Ovary (tissue), 10 donors: ENCODE measurements at places on chromosomes 3 and 15.

DNA sequence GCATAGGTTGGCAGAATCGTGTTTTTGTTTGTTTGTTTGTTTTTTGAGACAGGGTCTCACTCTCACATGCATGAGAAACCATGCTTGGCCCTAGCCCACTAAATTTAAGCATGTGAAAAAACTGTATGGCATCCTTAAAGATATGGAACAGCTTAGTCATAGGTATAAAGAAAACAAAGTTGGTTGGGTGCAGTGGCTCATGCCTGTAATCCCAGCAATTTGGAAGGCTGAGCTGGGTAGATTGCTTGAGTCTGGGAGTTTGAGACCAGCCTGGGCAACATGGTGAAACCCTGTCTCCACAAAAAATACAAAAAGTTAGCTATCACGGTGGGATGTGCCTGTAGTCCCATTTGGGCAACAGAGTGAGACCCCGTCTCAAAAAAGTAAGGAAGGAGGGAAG, 25.2 kb downstream of the EXD1 start:
- no peak for DNase-seq

GRCh38 chr3:17033516-17034168, 148.9 kb downstream of the PLCL2 start:
- no peak for DNase-seq

DNA sequence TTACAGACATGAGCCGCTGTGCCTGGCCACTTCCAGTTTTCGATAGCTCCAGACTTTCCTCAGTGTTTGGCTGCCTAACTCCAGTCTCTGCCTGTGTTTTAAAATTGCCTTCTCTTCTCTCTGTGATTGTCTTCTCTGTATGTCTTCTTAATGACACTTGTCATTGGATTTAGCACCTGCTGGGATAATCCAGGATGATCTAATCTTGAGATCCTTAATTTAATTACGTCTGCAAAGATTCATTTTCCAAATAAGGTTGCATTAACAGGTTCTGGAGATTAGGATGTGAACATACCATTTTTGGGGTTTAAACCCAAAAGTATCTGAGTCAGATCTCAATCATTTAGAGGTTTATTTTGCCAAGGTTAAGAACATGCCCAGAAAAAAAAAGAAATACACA, 222.2 kb upstream of the PDZRN3 start:
- DNase-seq: no peak

DNA sequence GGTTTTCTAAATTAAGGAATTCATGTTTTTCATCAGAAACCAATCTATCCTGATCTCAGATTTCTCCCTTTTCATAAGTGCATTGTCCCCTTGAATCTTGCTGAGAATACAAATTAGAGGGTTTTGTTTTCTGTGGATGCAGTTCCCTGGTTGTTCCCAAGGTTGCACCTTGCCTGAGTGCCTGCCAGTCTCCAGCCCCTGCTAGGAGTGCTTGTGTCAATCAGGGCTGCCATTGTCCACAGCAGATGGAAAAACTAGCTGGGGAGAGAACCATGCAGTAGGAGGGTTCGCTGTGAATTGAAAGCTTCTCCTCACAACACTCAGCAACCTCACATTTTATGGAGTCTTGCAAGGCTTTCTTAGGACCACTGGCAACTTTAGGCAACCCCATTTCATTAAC, 210.8 kb upstream of the CTNNB1 start:
- DNase-seq: no peak

DNA sequence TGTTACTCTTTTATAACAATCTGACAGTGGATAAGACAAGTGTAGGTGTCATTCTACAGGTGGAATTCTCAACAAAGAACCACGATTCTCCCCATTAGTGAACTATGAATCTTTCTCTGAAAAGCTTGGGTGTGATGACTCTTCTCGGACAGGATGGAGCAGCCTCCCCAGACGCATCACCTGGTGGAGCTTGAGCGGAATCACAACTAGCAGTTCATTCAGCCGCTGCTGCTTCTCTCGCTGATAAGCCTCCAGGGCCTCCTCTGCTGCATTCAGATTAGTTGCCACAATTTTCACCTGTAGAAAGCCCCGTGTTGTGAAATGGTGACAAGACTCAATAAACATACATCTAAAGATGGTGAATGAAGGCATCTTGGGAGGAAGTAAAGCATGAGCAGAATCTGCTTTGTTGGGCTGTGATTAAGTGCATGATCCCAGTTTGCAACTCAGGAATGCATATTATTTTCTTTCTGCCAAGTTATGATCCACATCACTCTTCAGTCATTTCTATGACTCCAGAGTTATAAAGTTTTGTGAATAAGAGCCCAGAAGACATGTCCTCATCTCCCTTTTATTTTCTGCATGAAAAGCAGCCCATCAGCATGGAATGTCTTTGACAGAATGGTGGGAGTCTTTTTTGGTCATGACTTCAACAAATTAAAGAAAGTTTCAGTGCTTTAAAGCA, 93.6 kb downstream of the BOC start:
- DNase-seq: no peak

GRCh38 chr15:61527836-61528580, 298.9 kb upstream of the RORA start:
- DNase-seq: no peak

DNA sequence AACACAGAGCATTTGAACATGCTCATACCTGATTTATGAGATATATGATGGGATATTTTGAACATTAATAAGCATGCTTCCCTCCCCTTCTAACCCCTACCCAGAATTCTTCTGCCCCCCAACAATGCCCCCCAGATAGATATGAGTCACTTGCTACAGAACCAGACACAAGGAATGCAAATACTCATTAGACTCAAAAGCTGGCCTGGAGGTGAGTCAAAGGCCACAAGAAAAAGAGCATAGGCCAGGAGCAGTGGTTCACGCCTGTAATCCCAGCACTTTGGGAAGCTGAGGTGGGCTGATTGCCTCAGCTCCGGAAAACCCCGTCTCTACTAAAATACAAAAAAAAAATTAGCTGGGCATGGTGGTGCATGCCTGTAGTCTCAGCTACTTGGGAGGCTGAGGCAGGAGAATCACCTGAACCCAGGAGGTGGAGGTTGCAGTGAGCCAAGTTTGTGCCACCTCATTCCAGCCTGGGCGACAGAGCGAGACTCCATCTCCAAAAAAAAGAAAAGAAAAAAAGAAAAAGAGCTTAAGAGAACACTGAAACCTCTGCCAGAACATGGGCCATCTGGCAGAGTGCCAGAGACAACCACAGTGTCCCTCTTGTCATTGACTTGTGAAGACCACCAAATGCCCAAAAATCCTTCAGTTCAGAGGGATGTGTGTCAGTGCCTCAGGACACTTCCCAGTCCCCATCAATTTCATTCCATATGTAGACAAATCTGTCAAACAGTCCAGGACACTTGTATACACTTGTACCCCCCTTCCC, 3.9 kb upstream of the SH3GL3 start:
- DNase-seq: no peak

DNA sequence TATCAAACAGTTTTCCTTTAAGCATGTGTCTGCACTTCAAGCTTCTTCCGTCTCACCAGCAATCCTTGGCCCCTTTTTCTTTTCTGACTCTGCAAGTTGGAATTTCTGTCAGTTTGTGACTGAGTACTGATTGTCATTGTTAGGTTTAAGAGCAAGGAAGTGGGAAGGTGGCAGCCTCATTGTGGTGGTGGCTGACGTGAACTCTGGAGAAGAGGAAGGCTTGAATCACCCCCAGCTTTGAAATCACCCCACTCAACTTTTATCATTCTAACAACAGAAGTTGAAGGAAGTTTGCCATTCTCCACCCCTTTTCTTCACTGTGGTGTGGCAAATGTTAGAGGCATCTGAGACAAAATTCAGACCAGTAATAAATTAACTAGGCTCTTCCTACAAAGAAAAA, 231.6 kb upstream of the AGTR1 start:
- no peak for DNase-seq

GRCh38 chr15:55060836-55061235, 135.9 kb downstream of the RSL24D1 start:
- DNase-seq: no peak

DNA sequence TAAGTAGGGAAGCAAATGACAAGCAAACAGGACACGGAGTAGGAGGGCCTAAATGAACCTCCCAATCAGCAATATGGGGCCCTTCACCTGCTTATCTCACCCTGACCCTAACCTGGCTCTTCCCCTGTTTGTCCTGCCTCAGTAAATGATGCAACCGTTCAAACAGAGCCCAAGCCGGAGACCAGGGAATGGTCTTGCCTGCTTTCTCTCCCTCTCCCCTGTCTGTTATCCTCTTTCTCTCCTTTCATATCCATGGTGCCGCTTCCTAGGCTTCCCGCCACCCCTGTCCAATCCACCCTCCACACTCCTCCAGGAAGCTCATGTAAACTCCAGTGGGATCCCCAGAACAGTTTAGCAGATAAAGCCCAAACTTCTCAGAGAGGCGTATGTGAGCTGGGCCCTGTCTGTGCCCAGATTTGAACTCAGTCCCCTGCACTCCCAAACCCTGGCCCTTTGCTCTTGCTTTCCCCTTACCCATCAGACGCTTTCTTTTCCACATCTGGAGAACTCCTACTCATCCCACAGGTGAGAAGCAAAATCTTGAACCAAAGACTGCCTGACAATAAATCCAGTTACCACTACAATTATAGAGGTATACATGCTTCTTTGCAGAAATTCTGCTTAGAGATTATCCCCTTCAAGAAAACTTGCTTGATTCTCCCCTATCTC, 45.7 kb upstream of the STT3B start:
- no peak for DNase-seq

- DNase-seq: no peak
Observed at GRCh38 chr15:99399618-99400017, 148.3 kb downstream of the LRRC28 start.

DNA sequence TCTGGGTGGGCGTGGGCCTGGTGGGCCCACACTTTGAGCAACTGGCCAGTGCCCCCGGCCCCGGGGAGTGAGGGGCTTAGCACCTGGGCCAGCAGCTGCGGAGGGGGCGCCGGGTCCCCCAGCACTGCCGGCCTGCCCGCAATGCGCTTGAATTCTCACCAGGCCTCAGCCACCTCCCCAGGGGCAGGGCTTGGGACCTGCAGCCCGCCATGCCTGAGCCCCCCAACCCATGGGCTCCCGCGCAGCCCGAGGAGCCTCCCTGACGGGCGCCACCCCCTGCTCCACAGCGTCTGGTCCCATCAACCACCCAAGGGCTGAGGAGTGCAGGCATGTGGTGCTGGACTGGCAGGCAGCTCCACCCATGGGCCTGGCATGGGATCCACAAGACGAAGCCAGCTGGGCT, 484.3 kb downstream of the UNC13C start:
- DNase-seq: no peak

- DNase-seq: no peak
Observed at GRCh38 chr3:58784888-58785287, 118.3 kb upstream of the FAM3D start.

- DNase-seq: peak; percentile 33
Observed at GRCh38 chr3:42653560-42654330, at the start of gene ZBTB47. Gene ZBTB47 (plus strand): TSS chr3:42653697. CDS start chr3:42658356, 4,659 bp downstream.

DNA sequence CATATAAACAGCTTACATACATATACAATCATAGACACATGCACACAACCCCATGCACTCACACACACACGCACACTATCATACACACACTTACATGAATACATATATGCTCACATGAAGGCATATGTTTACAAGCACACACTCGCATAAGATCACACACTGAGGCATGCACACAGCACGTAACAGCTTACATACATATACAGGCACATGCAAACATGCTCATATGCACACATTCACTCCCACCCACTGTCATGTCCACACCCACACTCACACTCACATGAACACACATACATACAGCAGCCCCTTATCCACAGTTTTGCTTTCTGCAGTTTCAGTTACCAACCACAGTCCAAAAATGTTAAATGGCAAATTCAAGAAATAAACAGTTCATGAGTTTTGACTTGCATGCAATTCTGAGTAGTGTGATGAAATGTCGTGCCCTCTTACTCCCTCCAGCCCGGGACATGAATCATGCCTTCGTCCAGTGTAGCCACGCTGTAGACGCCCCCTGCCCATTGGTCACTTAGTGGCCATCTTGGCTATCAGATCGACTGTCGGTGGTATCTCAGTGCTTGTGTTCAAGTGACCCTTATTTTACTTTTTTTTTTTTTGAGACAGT, 27.8 kb downstream of the MEGF11 start:
- DNase-seq: no peak

DNA sequence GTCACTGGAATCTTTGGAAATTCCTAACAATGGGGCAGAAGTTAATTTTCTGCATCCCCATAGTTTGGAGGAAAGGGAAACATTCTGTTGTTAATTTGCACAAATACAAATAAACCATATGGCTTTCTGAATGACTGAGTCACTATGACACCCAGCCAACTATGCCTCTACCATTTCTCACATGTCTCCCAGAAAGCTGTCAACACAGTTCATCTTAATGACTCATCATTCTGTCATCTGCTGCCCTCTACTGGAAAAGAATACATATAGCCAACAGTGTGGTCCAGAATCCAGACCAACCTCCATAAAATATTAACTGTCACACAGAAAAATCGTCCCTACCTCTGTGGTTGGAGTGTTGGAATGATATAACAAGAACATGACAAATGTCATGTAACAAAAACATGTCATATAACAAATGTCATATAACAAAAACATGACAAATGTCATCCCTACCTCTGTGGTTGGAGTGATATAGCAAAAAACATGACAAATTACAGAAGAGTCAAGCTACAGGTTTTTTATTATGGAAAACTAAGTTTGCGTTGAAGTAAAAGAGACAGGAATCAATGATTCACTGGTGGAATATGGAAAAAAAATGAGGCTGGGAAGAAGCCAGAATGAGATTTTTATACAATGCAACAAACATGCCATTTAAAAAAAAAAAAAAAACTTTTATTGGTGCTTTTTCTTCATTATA, 47.7 kb upstream of the GYG1 start:
- DNase-seq: no peak

GRCh38 chr3:25044762-25045710, 383.0 kb upstream of the RARB start:
- no peak for DNase-seq

GRCh38 chr3:105246536-105246935, 120.2 kb upstream of the ALCAM start:
- DNase-seq: no peak

GRCh38 chr15:65344914-65345275, 32.9 kb downstream of the IGDCC3 start:
- DNase-seq: no peak

DNA sequence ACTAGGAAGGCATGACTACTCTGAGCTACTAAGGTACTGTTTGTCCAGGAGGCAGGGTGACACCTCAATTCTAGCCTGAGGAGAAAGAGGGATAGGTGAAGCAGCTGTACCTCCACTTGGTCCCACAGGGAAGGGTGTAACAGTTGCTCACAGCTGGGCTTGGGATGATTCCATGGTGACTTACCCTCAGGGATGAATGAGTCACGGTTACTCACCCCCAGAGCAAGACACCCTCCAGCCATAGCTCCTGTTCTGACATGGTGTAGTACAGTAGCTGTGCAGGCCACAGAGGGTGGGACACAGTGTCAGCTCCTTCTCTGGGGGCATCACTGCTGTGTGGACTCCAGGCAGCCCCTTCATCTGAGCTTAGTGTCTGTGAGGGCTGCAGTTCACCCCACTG, 868.6 kb upstream of the SEMA6D start:
- no peak for DNase-seq

- DNase-seq: no peak
Observed at GRCh38 chr3:70067860-70068521, 68.5 kb downstream of the SAMMSON start.
